CD4-positive, alpha-beta memory T cell (primary cell): ENCODE measurements at places on chromosomes 2 and 18. TPM values are rescaled to one million over a fixed set of nuclear protein-coding genes. Genes with fewer than 3 reads are reported as not detected.

The RAB6C gene
- total RNA-seq = 0.11 TPM

The NEURL3 gene
- total RNA-seq = 0.22 TPM

GRCh38 chr2:233076749-233077148, 16.6 kb downstream of the INPP5D start:
- DNase-seq = peak; percentile 54

- no peak for DNase-seq
These were observed 18.8 kb upstream of the MRPL33 start for GRCh38 chr2:27752551-27753237.

DNA sequence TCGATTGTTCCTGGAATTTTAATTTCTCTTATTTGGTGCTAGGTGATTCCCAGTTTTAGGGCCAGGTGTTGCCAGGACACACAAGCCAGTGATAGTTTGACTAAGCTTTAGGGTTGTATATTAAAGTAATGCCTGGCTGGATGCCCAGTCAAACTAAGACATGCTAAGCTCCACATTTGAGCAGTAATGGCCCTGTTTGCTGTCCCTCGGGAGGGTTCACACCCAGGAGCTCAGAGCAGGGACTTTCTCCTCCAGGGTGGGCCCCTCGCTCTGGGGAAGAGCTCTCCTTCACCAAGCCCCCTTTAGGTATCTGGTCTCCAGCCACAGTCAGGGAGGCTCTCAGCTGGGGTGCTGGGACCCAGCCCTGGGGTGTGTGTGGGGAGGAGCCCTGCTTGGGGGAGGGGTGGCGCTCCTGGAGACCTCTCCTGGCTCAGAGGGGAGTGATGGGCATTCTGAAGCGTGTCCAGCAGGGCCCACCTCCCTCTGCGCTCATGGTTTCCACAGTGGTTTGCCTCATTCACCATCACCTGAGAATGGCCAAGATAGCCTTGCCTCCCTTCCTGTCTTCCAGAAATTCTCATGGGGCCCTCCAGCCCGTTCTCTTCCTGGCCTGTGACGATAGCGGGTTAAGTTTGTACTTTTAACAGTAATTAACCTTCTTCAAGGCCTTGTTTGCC, 31.7 kb downstream of the INPP4A start:
- DNase-seq = no peak

- DNase-seq = no peak
These were observed 54.4 kb downstream of the RPL37A start for GRCh38 chr2:216553093-216553478.

GRCh38 chr18:64132871-64133270, 16.0 kb downstream of the LINC00305 start:
- no peak for DNase-seq
